ENCODE measurements at places on chromosomes 12 and 14.

- DNase-seq = no peak
Observed at GRCh38 chr12:31578632-31579031, 12.3 kb downstream of the DENND5B start.

- DNase-seq = no peak
Observed at GRCh38 chr12:105507311-105508038, 177.0 kb downstream of the C12orf75 start.

GRCh38 chr12:10142976-10143589 is 13.1 kb upstream of the CLEC7A start:
- no peak for DNase-seq

DNA sequence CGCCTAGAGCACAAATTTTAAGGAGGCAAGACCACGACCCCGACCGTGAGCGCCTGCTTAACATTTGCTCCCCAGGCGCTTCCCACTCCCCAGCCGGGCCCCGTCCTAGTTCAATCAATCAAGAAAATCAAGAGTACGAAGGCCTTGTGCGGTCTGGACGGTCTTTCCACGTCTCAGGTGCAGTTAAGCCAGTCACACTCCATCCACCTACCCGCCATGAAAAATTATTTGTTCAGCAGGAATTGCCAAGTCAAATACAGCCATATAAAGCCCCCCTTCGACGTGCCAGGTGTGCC is 603 bp upstream of the LRR1 start:
- no peak for DNase-seq

- peak; percentile 44 for DNase-seq
Observed at GRCh38 chr12:108803428-108804105, 53.8 kb downstream of the SSH1 start.

DNA sequence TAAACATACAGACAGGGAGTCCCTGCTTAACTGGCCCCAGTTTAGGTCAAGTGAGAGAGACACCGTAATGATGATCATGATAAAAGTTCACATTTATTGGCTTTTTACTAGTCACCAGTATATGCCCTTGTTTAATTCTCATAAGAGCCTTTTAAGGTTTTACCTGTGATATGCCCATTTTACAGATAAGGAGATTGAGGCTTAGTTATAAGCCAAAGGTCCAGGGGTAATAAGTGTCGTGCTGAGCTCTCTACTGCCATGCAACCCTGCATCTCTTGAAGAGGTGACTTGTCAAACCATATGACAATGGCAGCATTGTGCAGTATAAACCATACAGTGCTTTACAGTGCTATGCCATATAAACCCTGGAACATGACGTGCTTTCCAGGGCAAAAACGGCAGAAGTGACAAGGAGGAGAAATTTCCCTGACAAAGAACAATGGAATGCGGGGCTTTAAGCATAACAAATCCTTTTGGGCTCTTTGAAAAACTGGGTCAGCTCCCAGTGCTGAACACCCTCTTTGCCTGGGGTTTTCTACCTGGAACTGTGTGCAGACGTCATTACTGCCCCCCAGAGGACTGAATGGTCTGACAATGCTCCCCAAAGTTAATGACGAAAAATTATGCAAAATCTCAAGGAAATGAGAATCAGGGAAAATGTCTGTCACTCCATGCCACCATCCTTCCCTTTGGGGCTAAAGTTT is 59.7 kb upstream of the C14orf132 start:
- DNase-seq = no peak

Measured in stimulated activated CD4-positive, alpha-beta T cell treated with anti-CD3 and anti-CD28 coated beads, TNF-alpha, amount 100 ng/mL, for 48 hours (primary cell).